ENCODE measurements at places on chromosomes 6 and 20.

GRCh38 chr20:7744411-7744810 is 195.8 kb downstream of the HAO1 start:
- DNase-seq = no peak

GRCh38 chr6:170093276-170093657 is 197.6 kb downstream of the DLL1 start:
- no peak for DNase-seq

DNA sequence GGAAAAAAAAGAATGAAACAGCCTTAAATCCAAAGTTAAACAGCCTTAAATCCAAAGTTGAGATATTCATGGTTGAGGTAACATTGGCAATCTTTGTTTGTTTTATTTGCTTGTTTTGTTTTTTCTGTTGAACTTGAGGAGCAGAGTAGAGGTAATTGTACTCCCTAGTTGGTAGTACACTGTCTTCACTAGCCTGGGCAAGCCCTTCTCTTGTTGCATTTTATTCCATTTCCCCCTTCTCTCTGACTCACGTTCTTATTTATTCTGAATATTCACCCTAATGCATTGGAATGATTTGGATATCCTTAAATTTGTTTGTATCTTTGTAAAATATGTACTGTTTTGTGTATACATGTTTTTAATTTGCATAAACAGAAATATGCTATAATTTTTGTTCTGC is 397.6 kb downstream of the CDC5L start:
- no peak for DNase-seq

- DNase-seq = no peak
Observed at GRCh38 chr20:59781226-59781625, 152.2 kb downstream of the SYCP2 start.

GRCh38 chr6:148416330-148416965 is 73.8 kb downstream of the SASH1 start:
- no peak for DNase-seq

GRCh38 chr6:14365393-14365792 is 247.8 kb downstream of the CD83 start:
- no peak for DNase-seq

DNA sequence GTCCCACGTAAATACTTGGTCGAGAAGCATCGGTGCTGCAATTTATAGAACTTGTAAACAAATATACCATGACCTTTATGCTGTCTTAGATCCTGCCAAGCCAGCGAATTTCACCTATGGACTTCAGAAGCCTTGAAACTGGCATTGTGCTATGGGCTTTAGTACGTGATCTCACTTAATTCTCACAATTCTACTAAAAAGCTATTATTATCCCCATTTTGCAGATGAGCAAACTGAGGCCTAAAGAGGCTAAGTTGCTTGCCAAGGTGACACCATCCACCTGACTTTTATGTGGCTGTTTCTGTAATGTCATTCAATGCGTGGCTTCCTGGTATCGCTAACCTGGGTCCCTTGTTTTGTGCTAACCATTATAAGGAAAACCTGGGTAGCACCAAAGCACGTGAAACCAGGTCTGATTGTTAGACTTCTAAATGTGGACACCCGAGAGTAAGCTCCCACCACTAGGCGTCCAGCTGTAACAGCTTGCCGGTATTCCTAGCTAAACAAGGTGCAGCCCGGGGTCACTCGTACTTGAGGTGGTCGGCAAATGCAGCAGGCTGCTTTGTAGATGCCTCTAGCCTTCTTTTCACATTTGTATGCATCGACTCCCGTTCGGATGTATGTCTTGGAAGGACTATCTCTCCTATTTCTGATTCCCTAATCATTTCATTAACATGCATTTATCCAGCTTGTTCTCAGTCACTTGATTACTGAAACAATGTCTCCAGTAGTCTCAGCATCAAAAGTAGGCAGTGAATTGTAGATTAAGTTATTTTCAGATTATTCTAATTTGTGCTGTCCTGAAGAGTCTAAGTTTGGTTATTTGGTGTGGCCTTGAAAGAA is 1.1 kb downstream of the SYNJ2 start:
- DNase-seq = no peak

DNA sequence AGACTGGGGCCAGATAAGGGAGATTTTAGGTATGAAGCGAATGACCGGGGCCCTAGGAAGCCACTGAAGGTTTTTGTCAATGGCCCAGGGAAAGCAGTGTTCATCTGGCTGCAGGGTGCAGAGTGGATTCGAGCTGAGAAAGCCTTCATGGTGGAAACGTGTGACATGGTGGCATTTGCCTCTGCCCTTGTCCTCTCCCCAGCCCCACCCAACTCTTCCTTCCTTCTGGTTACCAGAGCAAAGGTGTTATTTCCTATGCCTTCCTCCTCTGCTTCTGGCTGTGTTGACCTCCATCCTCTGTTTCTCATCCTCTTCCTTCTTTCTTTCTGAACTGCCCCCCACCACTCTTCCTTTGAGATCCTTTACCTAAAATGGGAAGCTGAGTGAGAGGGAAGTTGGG is 195.1 kb upstream of the SUPT3H start:
- DNase-seq = no peak

GRCh38 chr6:169880516-169880915 is 129.1 kb downstream of the ERMARD start:
- no peak for DNase-seq

- no peak for DNase-seq
Observed at GRCh38 chr20:56200456-56200855, 48.1 kb upstream of the MC3R start.

- no peak for DNase-seq
Observed at GRCh38 chr6:163671355-163671754, 256.8 kb downstream of the QKI start.

GRCh38 chr6:91088515-91088914 is 501.6 kb upstream of the MAP3K7 start:
- no peak for DNase-seq

DNA sequence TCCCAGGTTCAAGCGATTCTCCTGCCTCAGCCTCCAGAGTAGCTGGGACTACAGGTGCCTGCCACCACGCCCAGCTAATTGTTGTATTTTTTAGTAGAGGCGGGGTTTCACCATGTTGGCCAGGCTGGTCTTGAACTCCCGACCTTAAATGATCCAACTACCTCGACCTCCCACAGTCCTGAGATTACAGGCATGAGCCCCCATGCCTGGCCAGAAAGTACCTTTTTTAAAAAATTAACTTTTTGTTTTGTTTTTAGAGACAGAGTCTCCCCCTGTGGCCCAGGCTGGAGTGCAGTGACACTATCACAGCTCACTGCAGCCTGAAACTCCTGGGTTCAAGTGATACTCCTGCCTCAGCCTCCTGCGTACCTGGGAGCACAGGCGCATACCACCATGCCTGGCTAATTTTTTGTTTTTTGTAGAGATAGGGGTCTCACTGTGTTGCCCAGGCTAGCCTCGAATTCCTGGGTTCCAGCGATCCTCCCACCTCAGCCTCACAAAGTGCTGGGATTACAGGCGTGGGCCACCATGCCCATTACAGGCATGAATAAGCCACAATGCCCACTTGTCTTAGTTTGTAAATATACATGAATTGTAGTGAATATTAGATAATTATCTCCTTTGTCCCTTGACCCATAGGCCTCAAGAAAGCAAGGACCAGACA is 17.4 kb upstream of the EEF1A1 start:
- DNase-seq = no peak

- DNase-seq = no peak
Observed at GRCh38 chr6:111802015-111802414, 71.2 kb downstream of the FYN start.

DNA sequence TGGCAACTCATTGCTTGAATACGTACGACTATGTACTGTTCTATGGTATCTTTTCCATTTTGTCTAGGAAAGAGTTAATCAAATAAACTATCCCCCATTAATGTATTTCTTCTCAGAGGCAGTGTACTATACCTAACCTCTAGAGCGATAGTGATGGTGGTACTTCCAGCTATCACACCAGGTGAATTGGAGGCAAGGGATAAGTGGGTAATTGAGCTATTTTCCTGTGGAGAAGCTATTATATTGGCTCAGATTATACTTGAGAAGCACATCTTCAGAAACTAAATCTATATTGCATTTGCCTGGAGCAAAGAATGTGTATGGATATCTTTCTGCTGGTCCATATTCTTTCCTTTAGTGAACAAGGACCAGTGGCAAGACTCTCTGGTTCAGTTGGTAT is 430.7 kb upstream of the KHDRBS2 start:
- DNase-seq = no peak

DNA sequence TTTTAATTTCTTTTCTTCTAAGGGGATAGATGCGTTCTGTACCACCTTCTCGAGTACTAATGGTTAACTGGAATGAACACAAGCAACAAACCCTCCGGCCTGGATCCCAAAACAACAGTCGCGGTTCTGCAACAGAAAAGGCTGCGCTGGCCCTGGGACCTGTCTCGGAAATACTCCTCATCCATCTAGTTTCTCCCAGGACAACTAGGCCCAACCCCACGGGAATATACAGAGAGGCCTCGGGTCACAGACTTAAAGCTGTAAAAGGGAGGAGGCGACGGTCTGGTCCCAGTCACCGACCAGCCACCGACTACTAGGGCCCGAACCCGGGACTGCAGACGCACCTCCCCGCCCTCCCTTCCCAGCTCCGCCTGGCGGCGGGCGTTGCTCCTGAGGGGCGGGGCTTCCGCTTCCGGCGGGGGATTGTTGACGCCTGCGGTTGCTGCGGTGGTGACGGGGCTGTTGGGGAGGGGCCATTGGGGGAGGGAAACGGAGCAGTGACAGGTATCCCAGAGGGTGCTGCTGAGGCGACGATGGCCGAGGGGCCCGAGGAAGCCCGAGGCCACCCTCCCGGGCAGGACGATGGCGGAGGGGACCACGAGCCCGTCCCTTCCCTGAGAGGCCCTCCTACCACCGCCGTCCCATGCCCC is at the start of gene FAM8A1:
Gene FAM8A1, plus strand, starts transcription at position 426 of the 650 bp plus-strand sequence. Its CDS starts 108 bp downstream, at position 534.
- DNase-seq = peak; percentile 95

GRCh38 chr20:24672181-24672880 is 202.9 kb downstream of the SYNDIG1 start:
- DNase-seq = no peak

DNA sequence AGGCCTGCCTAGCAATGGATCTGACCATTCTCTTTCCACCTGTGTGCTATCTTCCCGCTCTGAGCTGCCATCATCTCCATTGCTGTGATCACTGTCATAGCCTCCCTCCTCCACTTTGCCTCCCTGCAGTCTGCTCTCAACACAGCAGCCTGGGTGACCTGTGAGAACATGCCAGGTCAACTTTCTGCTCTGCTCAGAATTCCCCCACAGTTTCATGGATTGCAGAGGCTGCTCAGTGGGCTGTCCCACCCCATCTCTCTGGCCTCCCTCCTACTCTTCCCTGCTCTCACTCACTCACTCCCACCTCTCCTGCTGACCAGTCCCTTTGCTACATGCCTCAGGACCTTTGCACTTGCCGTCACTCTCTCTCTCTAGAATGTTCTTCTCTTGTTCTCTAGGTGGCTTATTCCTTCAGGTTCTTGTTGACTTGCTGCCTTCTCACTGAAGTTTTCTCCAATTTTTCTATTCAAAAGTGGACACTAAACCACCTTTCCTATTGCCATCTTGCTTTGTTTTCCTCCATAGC is 159.9 kb downstream of the CD83 start:
- DNase-seq = no peak

- no peak for DNase-seq
Observed at GRCh38 chr6:56963043-56963442, 8.1 kb downstream of the BEND6 start.

- no peak for DNase-seq
Observed at GRCh38 chr20:6075428-6076219, 21.8 kb upstream of the LRRN4 start.
